AG04450 (cell line): ENCODE measurements at places on chromosomes 3 and 15. TPM values are rescaled to one million over a fixed set of nuclear protein-coding genes. Genes with fewer than 3 reads are reported as not detected.

DNA sequence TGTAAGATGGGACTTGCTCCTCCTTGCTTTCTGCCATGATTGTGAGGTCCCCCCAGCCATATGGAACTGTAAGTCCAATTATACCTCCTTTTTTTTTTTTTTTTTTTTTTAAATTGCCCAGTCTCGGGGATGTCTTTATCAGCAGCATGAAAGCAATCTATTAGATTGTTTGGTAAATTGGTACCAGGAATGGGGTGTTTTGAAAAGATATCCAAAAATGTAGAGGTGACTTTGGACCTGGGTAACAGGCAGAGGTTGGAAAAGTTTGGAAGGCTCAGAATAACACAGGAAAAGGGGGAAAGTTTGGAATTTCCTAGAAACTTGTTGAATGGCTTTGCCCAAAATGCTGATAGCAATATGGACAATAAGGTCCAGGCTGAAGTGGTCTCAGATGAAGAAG, 545.8 kb upstream of the ALCAM start:
- DNase-seq: no peak

Gene ZIC1
- polyA plus RNA-seq: not detected in 2 replicates

- no peak for DNase-seq
Observed at GRCh38 chr3:127388427-127388826, 100.6 kb upstream of the PRR20G start.

- no peak for DNase-seq
Observed at GRCh38 chr3:188037195-188037718, 116.7 kb upstream of the LPP start.

GRCh38 chr15:94579286-94579685, 347.9 kb downstream of the MCTP2 start:
- DNase-seq: no peak

Gene NIPA2
- 45.6 and 64.6 TPM in 2 replicates for polyA plus RNA-seq

DNA sequence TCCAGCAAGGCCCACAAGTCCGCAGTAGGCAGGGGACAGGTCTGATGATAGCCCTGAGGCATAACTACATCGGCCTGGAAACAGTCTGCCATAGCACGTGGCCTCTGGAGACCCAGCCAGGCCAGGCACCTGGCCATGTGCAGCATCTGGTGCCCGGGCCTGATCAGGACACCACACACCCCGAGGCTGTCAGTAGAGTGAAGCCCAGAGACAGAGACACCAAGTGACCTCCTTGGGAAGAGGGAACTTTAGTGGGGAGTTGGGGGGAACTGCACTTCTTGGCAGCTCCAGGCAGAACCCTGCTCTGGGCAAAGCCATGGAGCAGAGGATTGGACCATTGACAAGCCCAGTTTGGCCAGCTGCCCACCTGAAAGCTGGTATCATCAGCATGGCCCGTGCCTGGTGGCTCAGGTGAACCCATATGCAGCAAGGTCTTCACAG, 1.2 kb downstream of the SHISA5 start:
- DNase-seq: no peak

DNA sequence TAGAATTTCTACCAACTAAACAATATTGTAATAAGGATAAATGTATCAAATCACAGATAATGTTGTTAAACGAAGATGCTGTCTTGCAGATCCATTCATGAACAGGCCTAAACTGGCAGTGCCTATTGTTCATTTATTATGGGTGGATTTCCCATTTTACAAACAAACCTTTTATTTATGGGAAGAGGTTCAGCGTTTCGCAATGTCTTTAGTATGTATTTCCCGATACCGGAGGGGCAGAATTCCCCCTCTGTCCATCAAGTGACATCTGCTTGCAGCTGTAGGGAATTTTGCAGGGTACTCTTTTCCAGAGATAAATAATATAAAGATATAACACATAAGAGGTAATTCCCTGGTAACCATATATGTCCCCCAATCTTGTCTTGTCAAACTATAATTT, 5.7 kb downstream of the CEP19 start:
- DNase-seq: no peak

DNA sequence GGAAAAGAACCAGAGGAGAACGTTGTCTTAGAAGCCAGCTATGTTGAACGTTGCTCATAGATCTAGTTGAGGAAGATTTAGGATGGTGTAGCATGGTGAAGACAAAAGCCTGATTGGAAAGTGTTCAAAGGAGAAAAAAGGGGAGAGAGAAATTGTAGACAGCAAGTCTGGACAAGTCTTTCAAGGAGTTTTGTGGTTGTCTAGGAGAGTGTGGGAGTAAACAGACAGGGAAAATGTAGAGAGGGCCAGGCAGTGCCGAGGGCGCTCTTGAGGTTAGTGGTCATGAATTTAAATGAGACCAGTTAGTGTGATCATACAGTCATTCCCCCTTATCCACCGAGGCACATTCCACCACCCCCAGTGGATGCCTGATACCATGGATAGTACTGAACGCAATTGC, 167.5 kb upstream of the IL12A start:
- DNase-seq: no peak

DNA sequence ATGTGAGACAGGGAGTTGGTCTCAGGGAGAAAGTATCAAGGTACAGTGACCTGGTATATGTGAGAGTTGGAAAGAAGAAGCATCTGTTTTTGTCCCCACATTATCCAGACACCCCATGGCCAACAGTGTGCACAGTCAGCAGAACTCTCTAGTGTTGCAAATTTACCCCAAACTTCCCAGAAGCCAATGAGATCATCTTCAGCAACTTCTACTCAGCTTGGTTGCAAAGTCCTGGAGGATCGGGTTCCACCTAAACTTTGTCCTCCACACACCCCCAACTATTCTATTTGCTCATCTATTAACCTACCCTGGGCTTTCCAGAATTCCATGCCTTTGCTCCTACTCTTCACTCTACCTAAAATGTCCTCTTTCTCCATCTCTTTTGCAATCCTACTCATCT, 15.7 kb downstream of the RBSN start:
- no peak for DNase-seq

Gene MUSTN1
- polyA plus RNA-seq: not detected in 2 replicates

GRCh38 chr3:170844377-170844776, 25.6 kb downstream of the RPL22L1 start:
- no peak for DNase-seq

Gene TF
- 0.07 and 0.15 TPM in 2 replicates for polyA plus RNA-seq

- DNase-seq: no peak
Observed at GRCh38 chr3:49775538-49775937, 10.8 kb downstream of the IP6K1 start.

GRCh38 chr3:120640231-120640630, 41.8 kb downstream of the HGD start:
- DNase-seq: no peak

DNA sequence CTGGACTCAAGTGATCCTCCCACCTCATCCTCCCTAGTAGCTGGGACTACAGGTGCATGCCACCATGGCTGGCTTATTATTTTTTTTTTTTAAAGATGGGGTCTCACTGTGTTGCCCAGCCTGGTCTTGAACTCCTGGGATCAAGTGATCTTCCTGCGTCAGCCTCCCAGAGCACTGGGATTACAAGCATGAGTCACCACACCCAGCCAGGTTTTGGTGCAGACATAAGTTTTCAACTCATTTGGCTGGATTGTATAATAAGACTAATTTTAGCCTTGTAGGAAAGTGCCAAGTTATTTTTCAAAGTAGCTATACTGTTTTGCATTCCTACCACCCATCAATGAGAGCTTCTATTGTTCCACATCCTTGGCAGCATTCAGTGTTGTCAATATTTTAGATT, 32.1 kb downstream of the BUB1B start:
- DNase-seq: no peak

Gene NTRK3
- polyA plus RNA-seq: 0.14 and 0.21 TPM in 2 replicates

GRCh38 chr3:114983248-114983647, 163.8 kb downstream of the ZBTB20 start:
- DNase-seq: no peak

- no peak for DNase-seq
Observed at GRCh38 chr3:49903451-49904424, at the start of gene MST1R. Gene MST1R, minus strand, starts transcription at chr3:49903873. Its CDS starts 264 bp downstream, at chr3:49903609.

GRCh38 chr15:38072348-38073177, 138.1 kb downstream of the TMCO5A start:
- DNase-seq: no peak

Gene CX3CR1
- polyA plus RNA-seq: not detected in 2 replicates

Gene FOXB1
- polyA plus RNA-seq: not detected in 2 replicates

DNA sequence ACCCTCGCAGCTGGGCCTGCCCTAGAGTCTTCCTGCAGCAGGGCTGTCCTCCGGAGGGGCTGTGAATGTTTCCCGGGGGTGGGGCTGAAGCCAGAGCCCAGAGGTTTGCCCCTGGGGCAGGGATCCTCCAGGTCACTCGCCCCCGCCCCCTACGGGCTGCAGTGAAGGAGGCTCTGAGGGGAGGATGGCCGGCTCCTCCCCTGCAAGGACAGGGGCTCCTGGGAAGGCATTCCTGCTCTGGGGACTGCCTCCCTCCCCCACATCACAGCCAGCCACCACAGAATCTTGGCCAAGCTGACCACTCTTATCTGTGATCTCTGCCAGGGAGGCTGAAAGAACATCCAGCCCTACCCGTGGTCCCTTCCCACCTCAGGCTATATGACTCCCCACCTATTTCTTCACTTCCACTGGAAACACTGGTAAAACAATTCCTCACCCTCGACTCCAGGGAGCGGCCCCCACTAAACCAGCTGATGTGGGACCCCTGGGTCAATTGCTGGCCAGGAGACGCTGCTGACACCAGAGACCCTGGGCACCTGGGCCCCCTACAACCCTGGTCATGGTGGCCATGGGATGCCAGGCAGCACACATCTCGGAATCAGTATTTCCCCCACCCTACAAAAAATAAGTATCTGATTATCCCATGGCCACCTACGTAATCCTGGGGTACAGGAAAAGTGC, 66.0 kb downstream of the HMCES start:
- DNase-seq: no peak

DNA sequence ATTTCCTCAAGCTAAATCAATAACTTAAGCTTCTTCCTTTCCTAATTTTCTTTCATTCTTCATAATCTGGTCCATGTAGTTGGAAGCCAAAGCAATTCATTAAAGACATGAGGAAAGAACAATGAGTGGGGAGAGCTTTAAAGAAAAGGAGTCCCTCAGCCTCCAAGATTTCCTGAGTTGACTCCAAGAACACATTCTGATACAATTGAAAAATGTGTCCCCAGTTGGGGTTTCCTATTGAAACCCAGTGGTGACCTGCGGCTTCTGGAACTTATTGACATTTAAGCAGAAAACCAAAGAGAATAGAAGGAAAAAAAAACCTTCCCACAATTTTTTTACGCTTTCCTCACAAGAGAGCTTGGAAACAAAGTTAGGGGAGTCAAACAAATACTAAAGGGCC, 37.0 kb downstream of the ATP8B4 start:
- no peak for DNase-seq

DNA sequence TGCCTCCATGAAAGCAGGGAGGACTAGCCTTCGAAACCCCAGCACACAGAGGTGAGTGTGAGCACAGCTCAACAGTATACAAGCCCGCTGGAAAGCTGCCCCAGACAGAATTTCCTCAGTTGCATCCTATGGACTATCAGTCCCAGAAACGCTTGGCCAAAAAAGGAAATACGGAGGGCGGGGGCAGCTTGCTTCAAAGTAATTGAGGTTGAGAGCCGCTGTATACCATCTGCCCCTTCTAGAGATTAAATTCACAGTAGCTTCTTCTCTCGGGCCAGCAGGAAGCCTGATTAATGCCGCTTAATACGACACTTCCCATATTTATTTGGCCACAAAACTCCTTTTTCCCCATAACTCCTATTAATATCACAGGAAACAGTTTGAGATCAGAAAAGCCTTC, 88.7 kb downstream of the LIPC start:
- no peak for DNase-seq

GRCh38 chr3:52310861-52311575, 5.1 kb upstream of the DNAH1 start:
- DNase-seq: no peak

Gene AADACL2
- polyA plus RNA-seq: not detected in 2 replicates
